ENCODE measurements at places on chromosomes 1 and 21.

DNA sequence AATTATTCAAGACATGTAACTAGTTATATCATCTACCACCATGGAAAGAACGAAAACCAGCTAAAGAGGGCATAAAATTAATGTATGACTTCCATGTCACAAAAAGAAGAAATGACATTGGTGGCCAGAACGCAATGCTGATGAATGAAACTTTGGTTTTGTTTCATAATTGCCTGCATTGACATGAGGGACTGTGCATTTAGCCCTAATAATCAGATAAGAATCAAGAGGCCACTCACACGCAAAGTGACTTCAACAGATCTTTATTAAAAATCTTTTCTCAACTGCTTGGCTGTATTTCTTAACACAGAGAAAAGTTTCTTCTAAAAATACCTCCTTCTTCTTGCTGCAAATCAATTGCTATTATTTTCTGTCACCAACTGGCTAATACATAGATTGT lies 184.7 kb upstream of the RUNX1 start:
- no peak for DNase-seq

GRCh38 chr1:41622859-41623732 lies 138.6 kb upstream of the EDN2 start:
- no peak for DNase-seq

DNA sequence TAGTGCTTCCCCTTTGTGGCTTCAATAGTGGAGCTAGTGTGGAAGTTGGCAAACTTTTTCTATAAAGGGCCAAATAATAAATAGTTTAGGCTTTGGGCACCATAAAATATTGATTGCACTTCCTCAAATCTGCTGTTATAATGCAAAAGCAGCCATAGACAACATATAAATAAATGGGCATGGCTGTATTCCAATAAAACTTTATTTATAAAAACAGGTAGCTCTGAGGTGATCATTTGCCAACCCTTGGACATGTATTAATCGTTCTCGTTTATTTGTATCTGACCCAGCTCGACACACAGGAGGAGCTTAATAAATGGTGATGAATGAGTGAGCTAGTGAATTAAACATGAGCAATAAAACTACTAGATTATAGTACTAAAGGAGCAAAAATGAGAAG lies 13.3 kb downstream of the KAZN start:
- no peak for DNase-seq

- no peak for DNase-seq
Observed at GRCh38 chr1:165742194-165742593, 26.5 kb downstream of the TMCO1 start.

- no peak for DNase-seq
Observed at GRCh38 chr1:213779228-213779627, 208.5 kb upstream of the PROX1 start.

Data from tibial nerve (tissue), 4 donors.